Uterus (tissue), 4 donors: ENCODE measurements at places on chromosomes 4 and X. TPM values are rescaled to one million over a fixed set of nuclear protein-coding genes. Genes with fewer than 3 reads are reported as not detected.

GRCh38 chr4:1600811-1601532 lies 83.1 kb downstream of the FAM53A start:
- no peak for DNase-seq

- no peak for DNase-seq
These were observed 19.8 kb upstream of the DDX3X start for GRCh38 chrX:41314204-41314603.

- DNase-seq: no peak
These were observed 990 bp upstream of the HADH start for GRCh38 chr4:107988763-107989035.

- no peak for DNase-seq
These were observed 167.9 kb downstream of the SMIM20 start for GRCh38 chr4:26081795-26082498.

DNA sequence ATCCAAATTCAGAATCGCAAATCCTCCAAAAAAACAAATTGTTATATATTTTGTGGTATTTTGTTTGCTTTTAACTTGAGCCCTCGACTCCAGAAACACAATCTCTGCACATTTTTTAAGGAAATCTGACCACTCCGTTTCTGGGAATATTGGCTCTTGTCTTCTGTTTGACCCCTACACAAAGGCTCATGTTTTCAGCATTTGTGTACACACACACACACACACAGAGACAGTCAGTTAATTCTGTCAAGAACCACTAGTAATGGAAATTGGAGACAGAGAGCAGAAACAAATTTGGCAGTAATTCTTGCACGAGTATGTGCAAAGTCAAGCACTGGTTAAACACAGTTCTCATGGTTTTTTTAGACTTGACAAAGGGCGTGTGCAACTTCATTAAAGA lies 115.4 kb downstream of the AFAP1 start:
- no peak for DNase-seq

DNA sequence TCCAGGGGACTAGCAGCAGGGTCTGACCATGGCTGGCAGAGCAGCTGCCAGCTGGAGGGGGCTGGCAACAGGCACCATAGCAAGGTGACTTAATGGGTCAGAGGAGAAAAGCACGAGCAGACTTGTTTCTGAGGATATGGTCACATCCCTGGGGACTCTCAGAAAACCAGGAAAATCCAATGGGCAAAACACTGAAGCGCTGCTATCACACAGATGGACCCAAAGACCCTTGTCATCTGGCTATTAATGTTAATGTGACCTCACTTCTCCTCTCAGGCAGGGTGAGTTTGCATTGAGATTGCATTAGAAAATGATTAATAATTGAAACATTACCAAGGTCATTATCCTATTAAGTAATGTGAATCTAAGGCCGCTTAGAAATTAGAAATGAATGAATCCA lies 293.7 kb upstream of the GALNT7 start:
- DNase-seq: no peak

DNA sequence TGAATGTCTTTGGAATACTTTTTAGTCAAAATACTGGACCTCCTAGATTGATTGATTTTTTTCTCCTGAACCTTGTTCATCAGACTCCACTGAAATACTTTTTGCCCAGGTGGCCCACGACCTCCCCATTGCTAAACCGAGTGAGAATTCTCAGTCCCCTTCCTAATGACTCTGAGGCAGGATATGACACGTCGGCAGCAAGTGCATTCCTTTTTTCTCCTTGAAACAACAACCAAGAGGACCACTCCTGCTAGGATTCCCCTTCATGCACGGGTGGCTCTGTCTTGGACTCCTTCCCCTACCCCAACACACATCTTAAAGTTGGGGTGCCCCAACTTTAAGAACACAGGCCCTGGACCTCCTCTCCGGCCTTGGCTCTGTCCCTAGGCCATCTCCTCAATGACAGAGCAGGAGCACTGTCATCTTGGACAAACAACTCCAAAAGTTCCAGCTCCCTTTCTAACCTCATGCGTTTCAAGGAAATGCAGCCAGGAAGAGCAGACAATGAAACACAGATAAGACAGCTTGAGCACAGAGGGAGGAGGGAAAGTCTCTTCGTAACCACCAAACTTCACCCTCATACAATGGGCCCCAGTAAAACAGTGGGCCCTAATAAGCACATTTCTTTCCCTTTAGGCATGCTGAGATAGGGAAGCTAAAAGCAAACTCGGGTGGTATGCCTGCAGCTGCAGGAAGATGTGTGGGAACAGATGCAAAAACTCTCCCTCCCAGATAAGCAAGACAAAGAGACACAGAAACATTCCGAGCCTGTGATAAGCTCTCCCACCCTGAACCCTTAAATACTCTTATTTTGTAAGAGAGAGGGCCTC lies 33.9 kb downstream of the ZBTB49 start:
- no peak for DNase-seq

DNA sequence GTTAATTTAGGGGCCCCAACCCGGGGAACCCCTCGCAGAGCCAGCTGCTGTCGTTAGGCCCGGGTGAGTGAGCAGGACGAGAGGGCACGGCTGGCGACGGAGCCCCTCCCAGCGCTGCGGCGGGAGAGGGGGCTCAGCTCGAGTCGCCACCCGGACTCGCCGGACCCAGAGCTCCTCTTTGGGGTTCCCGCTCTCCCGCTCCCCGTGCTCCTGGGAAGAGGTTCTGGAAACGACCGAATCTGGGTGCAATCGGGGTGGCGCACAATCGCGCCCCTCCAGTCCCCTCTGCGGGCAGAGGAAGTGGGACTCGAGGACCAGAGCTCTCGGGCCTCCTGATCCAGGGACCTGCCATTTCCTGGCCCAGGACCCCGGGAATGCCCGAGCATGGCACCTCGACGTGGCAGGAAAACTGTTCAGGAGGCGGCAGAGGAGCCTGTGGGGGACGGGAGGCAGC lies 37.3 kb upstream of the ARAF start:
- DNase-seq: no peak

- DNase-seq: no peak
These were observed 11.7 kb upstream of the HTRA3 start for GRCh38 chr4:8257854-8258253.

DNA sequence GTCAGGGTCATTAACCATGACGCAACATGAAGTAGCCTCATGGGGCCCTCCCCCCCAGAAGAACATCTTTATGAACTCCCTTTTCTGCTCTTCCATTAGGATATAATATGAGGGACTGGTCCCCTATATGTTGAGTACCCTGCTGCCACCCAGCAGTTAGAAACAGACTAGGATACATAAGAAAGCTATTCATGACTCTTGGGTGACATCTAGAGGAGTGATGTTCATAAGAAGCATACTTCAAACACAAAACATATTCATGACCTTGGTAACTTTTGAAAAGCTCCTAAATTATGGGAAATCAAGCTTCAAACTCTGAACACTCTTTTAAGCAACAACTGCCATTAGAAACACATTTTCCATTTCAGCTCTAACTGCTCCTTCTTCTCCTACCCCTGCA lies 155.2 kb upstream of the SPIN4 start:
- no peak for DNase-seq

GRCh38 chrX:103586314-103586646 lies 965 bp downstream of the TCEAL4 start:
- DNase-seq: peak; percentile 37

- no peak for DNase-seq
These were observed 27.2 kb downstream of the SLC39A8 start for GRCh38 chr4:102318105-102318504.

GRCh38 chr4:100962698-100963097 lies 384.6 kb downstream of the PPP3CA start:
- no peak for DNase-seq

DNA sequence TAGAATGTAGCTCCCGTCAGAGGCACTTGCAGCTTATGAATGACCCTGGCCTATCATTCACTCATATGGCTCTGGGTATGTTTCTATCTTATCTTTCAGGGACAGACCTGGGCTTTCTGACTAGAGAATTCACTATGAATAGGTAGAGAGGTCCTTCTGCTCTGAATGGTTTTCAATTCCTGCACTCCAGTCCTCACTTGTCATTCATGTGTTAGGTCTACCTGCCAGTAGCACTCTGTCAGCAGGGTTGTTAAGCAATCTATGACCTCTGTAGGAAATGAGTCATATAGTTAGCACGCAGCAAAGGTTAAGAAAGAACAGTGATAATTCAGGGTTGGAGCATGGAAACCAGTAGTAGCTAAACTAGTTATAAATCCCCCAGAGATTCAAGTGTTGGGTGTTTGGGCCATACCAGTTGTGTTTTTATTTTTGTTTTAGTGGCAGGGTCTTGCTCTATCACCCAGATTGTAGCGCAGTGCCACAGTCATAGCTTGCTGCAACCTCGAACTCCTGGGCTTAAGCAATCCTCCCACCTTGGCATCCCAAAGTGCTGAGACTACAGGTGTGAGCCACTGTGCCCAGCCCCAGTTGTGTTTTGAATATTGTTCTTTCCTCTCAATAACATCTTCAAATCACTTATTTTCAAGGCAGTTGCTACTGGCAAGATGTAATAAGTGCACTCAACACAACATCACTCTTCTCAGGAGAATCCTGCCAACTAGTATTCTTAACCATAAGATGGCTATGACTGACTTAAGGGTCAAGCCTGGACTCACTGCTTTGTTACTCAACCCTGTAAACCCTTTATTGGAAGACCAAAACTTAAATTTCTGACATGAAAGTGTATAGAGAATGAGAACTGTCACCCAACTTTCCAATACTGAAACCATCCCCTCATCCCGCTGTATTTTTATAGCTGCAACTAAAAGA lies 25.1 kb downstream of the ARL13A start:
- no peak for DNase-seq

Gene TEX13A
- total RNA-seq: not detected

Gene PGAM4
- total RNA-seq: not detected

Gene BMPR1B
- total RNA-seq: 2.1 TPM

Gene GC
- total RNA-seq: not detected

Gene KLB
- 0.21 TPM for total RNA-seq

Gene MAGEA11
- total RNA-seq: not detected

Gene PPP1R2C
- total RNA-seq: not detected
